Activated CD4-positive, alpha-beta T cell treated with anti-CD3 and anti-CD28 coated beads, Interleukin-2, amount 10 ng/mL, durations not matched to agents 24 days and 14 days (primary cell): ENCODE measurements at places on chromosomes 5 and 9. TPM values are rescaled to one million over a fixed set of nuclear protein-coding genes. Genes with fewer than 3 reads are reported as not detected.

The FOXD4L4 gene
- not detected in 2 replicates for total RNA-seq

GRCh38 chr5:138874771-138875551, at the start of gene LRRTM2:
LRRTM2 (minus strand) TSS chr5:138875335; CDS start chr5:138874911, 424 bp downstream.
- H3K36me3 ChIP-seq: no peaks in the 10 kb centered on the region
- H3K4me3 ChIP-seq: no peak within 1 kb of the TSS
- H3K4me1 ChIP-seq: peaks cover 3% of the 10 kb centered on the region
- H3K27ac ChIP-seq: no peak within 1 kb of the TSS

GRCh38 chr5:170491479-170491878, 12.3 kb upstream of the KCNIP1 start:
- no peak overlapping the region for H3K4me3 ChIP-seq
- H3K27me3 ChIP-seq: peaks cover 30% of the 10 kb centered on the region
- no peaks in the 10 kb centered on the region for H3K36me3 ChIP-seq
- H3K27ac ChIP-seq: no peak overlapping the region

DNA sequence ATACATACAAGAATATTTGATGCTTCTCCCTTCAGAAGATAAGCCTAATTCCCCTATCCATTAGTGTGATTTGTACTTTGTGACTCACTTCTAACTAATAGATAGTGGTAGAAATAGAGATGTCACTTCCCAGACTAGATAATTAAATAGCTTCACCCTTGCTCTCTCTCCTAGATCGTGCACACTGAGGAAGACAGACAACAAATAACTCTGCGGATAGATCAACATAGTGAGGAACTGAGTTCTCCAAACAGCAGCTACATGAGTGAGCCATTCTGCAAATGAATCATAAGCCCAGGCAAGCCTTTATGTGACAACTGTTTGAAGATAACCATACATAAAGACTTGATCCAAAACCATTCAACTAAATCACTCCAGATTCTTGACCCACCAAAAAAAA, 1083.4 kb upstream of the C9orf72 start:
- no peaks in the 10 kb centered on the region for H3K4me1 ChIP-seq
- H3K4me3 ChIP-seq: no peak overlapping the region
- H3K27ac ChIP-seq: no peak overlapping the region
- no peaks in the 10 kb centered on the region for H3K36me3 ChIP-seq
- H3K27me3 ChIP-seq: no peaks in the 10 kb centered on the region
- DNase-seq: no peak

GRCh38 chr5:90095292-90096060, 314.1 kb downstream of the CETN3 start:
- DNase-seq: no peak
- H3K27ac ChIP-seq: no peak overlapping the region
- no peak overlapping the region for H3K4me3 ChIP-seq
